Stimulated activated CD8-positive, alpha-beta memory T cell treated with anti-CD3 and anti-CD28 coated beads, Interleukin-2, amount 100 ng/mL, for 48 hours (primary cell): ENCODE measurements at places on chromosomes 7 and 10.

GRCh38 chr7:17530741-17531421 is 232.4 kb downstream of the AHR start:
- no peak for DNase-seq

DNA sequence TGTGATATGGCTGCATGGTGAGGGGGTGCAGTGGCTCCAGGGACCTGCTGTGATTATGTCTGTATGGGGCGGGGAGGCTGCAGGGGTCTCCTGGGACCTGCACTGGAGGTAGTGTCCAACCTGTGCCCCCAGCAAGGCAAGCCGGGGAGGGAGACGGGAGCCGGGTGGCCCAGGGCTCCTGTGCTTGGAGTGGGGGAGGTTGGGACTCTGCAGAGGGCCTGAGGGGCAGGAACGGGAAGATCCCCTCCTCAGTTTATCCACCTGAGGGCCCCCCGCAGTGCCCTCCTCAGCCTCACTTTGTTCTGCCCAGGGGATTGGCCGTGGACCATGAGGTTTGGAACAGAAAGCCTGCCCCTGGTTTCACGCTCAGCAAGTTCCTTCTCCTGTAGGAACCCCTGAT is 22.8 kb upstream of the PWWP2B start:
- no peak for DNase-seq

GRCh38 chr7:149813254-149814035 is 24.7 kb upstream of the ZNF862 start:
- DNase-seq, result no peak

GRCh38 chr7:94145602-94146001 is 141.4 kb upstream of the BET1 start:
- DNase-seq, result no peak

GRCh38 chr7:6161463-6162330 is 110.7 kb downstream of the CYTH3 start:
- DNase-seq, result no peak

DNA sequence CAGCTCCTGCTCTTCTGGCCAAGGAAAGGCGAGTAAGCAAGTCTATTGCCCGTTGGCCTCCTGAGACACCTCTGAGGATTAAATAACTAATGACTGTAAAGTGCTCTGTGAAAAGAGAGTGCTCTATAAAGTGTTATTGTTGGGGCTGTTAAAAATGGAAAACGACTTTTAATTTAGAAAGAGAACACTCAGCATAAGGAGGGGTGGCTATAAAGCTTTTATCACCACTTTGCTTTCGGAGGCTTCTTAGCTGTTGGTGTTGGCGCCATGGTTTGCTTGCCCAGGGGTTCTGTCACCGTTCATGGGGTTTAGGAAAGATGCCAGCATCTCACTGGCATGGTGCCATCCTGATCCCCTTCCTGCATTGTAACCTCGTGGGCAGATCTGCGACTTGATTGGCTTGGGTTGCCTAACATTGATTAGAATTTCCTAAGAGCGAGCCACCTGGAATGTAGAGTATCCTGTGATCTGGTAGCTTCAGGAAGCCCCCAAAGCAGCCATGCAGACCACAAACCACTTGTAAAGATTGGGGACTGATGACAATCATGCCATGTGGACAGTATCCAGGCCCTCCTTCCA is 509.9 kb downstream of the LRMDA start:
- no peak for DNase-seq

- no peak for DNase-seq
Measured at GRCh38 chr7:29282819-29283414, 88.3 kb downstream of the CHN2 start.

GRCh38 chr10:75260990-75261389 is 25.2 kb upstream of the COMTD1 start:
- DNase-seq, result no peak

GRCh38 chr10:79273604-79274003 is 73.7 kb upstream of the PPIF start:
- DNase-seq, result no peak

GRCh38 chr10:108327706-108328105 is 1163.2 kb upstream of the SORCS1 start:
- DNase-seq, result no peak

DNA sequence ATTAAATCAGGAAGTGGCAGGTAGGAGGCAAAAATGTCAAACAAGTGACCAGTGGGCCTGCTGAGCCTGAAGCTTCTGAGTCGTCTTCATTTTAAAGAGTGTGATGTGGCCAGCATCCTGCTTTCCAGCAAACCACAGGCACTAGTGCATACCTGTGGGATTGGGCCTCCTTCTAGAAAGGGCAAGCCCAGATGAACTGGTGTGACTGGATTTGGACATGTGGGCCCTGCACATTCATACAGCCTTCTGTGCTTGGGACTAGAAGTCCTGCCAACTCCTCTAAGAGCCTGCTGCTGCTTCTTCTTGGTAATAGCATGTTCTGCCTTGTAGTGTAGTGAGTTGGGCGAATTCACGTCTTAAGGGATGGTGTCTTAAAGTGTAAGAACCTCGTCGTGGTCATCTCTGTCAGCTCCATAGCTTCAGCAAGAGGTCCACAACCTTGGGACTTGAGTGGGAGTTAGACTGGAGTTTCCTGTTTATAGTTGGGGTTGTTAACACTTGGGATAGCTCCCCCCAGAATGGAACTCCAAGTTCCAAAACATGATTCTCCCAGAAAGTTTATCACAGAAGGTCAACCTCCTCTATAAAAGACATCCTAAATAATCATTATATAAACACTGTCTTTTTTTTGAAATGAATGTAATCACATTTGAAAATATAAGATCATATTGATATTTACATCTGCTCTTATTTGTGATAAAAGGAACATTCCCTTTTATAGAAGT is 11.2 kb downstream of the BMPER start:
- DNase-seq, result no peak

GRCh38 chr10:9757176-9757575 is 1260.5 kb upstream of the CELF2 start:
- no peak for DNase-seq

GRCh38 chr10:101686133-101686925 is 8.6 kb downstream of the FBXW4 start:
- no peak for DNase-seq

DNA sequence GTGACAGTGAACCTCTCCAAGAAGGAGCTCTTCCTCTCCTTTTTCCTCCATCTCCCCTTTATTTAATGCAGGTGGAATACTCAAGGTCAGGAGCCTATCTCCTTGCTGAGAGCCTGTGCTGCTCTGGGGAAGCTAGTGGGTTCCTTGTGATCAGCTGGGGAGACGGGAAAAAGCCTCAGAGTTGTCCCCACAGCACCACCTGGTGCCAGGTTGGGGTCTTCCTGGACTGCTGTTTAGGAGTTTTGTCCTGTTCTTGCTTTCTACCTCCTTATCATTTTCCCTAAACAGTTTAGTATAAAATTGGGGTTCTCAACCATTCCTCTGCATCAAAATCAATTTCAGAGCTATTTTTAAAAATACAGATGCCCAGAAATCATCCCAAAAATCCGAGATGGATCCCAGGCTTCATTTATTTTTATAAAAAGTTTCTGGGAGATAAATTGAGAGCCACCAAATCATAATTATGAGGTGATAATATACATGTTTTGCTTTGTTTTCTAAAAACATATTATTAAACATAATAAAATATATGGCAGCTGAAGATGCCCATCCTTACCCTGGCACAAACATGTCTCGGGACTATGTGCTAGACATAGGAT is 44.3 kb downstream of the MACC1 start:
- DNase-seq, result peak; percentile 8

DNA sequence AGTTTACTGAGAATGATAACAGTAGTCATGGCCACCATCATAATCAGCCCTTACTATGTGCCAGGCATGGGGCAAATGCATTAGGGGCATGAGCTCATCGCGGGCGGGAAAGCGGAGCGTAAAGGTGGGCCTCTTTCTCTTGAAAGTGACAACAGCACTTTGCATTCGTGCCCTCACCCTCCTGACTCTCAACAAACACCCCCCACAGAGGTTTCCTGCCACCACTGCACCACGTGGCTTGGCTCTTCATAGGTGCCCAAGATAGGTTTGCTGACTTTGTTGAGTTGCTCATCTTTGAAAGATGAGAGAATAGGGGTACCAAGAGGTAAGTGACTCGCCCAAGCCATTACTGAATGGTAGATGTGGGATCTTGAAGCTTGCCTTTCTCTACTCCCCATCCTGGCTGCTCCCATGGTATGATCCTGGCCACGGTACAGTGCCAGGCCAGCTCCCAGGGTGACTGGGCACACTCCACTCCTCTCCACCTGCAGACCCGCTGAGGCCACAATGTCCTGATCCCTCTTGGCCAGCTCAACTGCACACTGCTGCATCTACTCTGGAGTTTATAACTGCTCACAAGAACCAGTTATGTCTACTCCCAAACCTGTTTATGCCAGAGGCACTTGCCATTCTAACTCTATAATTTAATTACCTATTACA is 26.0 kb downstream of the SLIT1 start:
- no peak for DNase-seq

- DNase-seq, result no peak
Measured at GRCh38 chr10:30987463-30987862, 44.2 kb downstream of the ZNF438 start.

DNA sequence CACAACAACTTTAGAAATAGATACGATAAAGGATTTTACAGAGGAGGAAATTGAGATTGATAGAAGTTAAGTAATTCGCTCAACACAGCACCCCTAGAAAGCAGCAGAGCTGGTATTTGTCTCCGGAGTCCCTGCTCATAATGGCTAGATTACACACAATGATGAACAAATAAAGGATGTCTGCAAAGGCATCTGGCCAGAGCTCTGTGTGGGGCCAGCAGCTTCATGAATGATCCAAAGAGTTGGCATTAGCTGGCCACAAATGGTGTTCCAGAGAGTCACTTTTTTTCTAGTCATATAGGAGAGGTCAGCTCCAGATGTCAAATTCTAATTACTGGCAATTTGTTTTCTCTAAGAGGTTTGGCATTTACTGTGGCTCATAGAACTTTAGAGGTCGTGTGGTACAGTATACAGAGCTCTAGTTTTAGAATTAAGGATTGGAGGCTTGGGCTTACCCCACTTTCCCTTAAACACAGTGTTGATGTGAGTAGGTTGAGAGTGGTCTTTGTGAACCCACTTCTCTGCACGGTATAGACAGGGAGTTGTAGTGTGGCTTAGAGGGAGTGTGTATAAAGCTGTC is 186.2 kb downstream of the BICC1 start:
- no peak for DNase-seq

DNA sequence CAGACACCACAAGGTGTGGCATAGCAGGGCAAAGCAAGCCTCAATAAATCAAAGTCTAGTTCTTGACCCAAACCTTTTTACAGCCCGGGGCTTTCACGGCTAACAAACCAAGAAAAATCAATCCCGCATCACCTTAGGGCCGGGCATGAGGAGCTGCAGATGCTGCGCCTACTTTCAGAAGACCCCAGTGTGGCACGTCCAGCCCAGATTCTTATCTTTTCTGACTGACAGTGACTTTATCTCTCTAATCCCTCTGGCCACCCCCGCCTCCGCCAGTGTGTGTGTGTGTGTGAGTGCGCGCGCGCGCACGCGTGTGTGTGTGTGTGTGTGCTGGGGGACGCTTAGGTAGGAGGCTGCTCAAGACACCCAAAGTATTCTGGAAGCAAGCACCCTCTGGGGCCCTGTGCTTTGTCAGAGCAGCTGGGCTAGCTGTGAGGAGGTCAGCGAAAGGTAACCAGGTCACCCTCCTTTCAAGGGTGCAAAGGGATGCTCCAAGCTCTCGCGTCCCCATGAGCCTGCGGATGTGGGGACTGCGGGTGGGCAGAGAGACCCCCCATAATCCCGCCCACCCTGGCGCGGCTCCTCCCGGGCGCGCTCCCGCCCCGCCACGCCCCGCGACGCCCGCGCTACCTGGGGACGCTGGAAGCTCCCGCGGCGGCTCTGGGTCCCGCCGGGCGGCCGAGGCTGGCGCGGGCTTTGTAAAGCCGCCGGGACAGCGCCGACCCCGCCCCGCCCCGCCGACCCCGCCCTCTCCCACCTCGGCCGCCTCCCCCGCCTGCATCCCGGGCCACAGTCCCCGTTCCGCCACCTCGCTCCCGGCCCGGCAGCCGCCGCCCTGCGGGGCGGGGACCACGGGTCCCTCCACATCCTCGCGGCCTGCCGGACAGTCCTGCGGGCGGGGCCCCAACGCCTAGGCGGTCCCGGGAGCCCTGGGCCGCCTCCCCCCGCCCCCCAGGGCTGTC is 57.1 kb upstream of the RHOBTB1 start:
- DNase-seq, result no peak

- DNase-seq, result no peak
Measured at GRCh38 chr7:42029405-42029804, 207.6 kb downstream of the GLI3 start.

DNA sequence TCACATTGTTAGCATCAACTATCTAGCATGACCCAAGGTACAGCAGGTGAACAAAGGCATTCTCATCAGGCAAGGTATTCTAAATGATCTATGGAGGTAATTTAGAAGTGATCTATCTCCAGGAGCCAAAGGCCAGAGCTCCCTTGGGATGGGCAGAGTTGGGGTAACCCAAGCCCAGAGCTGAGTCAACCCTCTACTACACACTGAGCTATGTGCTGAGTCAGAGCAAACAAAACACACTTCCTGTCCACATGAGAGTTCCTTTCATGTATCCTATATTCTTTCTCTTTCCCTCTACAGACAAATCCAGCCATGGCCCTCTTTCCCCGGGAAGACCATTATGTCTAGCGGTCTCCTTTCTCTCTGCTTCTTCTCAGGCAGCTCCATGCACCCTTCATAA is 68.2 kb upstream of the AGK start:
- no peak for DNase-seq

DNA sequence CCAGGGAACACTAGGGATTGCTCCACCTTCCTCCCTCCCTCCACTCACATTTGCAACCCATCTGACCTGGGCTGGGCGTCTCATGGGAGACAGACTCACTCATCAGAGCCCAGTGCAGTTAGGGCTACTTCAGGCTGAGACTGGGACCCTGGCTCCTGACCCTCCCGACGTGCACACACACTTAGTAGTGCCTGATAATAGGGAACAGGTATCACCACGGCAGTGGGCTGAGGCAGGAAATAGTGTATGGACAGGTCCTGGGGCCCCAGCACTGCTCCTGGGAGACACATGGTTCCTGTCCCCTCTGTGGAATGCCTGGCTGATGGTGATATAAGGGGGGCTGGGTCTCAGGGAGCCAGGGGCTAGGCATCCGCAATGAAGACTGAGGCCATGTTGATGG is 14.3 kb downstream of the AQP1 start:
- no peak for DNase-seq

- DNase-seq, result no peak
Measured at GRCh38 chr7:47812429-47813136, 135.7 kb downstream of the PKD1L1 start.

GRCh38 chr7:75869776-75870379 is 9.0 kb upstream of the RHBDD2 start:
- DNase-seq, result no peak

DNA sequence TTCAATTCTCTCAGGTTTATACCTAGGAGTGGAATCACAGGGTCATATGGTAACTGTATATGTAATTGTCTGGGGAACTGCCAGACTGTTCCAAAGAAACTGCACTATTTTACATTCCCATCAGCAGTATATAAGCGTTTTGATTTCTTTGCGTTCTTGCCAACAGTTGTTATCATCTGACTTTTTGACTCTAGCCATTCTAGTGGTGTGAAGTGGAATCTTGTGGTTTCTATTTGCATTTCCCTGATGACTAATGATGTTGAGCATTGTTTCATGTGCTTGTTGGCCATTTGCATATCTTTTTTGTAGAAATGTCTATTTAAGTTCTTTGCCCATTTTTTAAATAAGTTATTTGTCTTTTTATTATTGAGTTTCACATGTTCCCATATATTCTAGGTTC is 44.3 kb upstream of the ZC3HAV1 start:
- DNase-seq, result no peak

- no peak for DNase-seq
Measured at GRCh38 chr10:17673471-17674061, 29.6 kb downstream of the STAM start.
